Natural killer cell (primary cell): ENCODE measurements at places on chromosomes 3 and 15. TPM values are rescaled to one million over a fixed set of nuclear protein-coding genes. Genes with fewer than 3 reads are reported as not detected.

SERINC4 gene
- total RNA-seq: not detected

GALNT15 gene
- not detected for total RNA-seq

TCAIM gene
- total RNA-seq: 11.0 TPM

CDCP1 gene
- total RNA-seq: 0.48 TPM

TNFAIP8L3 gene
- not detected for total RNA-seq

ATP10A gene
- total RNA-seq: 67.0 TPM

SLC27A2 gene
- total RNA-seq: 0.50 TPM

CPLX3 gene
- total RNA-seq: not detected

LDHAL6B gene
- total RNA-seq: not detected

ISL2 gene
- not detected for total RNA-seq

EPHA3 gene
- total RNA-seq: not detected

BLM gene
- 15.9 TPM for total RNA-seq

DET1 gene
- total RNA-seq: 5.8 TPM

SERPINI2 gene
- not detected for total RNA-seq

GUCA1C gene
- not detected for total RNA-seq

RETNLB gene
- total RNA-seq: not detected

PIGZ gene
- total RNA-seq: 2.3 TPM

CNTN4 gene
- total RNA-seq: not detected

ISLR2 gene
- total RNA-seq: not detected

C15orf62 gene
- 1.4 TPM for total RNA-seq

GPR27 gene
- not detected for total RNA-seq

MYEF2 gene
- total RNA-seq: 12.5 TPM

FHIT gene
- total RNA-seq: 6.1 TPM

RGMA gene
- not detected for total RNA-seq

SEMA5B gene
- not detected for total RNA-seq

SNTN gene
- total RNA-seq: not detected
